ENCODE measurements at places on chromosomes 1 and 21.

DNA sequence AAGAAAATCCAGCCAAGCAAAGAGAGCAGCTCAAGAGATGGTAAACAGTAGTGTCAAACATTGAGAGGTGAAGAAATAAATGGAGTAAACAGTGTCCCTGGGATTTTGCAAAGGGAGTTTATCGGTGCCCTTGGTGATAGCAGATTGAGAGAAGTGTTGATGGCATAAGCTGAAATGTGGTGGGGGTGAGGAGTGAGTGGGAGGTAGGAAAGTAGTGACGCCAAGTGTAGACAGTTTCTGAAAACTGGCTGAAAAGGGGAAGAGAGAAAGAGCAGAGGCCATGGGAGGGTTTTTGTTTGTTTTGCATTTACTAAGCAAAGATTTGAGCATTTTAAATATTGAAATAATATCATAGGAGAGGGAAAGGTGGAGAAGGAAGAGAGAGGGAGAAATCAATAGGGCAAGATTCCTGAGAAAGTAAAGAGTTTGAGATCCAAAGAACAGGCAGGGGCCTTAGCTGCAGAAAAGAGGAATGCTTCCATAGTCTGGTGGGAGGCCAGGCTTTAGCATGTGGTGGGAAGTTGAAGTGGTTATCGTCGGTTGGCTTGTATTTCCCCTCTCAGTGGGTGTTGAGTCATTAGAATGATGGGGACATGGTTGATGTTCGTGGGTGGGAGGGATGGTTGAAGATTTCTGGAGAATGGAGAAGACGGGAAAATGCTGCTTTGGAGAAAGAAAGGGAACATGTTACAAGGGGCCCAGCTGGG lies 26.8 kb upstream of the RASAL2 start:
- ATAC-seq, result no peak

GRCh38 chr1:119298687-119299303 lies 69.8 kb upstream of the HAO2 start:
- no peak for ATAC-seq

DNA sequence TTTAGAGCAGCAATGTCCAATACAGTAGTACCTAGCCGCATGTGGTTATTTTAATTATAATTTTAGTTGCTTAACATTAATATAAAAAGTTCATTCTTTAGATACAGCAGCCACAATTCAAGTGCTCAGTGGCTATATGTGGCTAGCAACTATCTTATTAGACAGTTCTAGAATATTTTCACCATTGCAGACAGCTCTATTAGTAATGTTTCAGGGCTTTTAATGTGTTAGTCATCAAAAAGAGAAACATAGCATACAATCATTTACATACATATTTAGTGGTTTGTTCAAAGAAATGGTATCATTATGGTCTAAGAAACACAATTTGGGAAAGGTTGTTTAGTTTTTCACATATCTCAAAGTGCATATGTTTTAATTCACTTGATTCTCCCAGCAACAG lies 66.6 kb upstream of the DYNLT5 start:
- ATAC-seq, result no peak

GRCh38 chr1:6348511-6349191 lies 44.9 kb downstream of the ACOT7 start:
- ATAC-seq, result peak; percentile 10

DNA sequence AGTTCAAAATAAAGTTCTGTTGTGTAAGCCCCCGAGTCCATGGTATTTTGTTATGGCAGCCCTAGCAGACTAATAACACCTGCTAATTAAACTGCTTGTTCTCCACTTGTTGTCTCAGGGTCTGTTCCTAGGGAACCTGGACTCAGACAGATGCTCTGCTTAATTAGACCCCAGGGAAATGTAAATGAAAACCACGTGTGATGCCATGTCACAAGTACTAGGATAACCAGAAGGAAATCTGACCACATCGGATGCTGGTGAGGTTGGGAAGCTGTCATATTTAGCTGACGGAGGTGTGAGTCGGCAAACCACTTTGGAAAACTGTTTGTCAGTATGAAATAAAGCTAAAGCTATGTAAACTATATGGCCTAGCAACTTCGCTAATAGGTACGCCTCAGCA lies 19.6 kb downstream of the EDN2 start:
- no peak for ATAC-seq

GRCh38 chr1:203144661-203145060 lies 17.1 kb downstream of the ADORA1 start:
- ATAC-seq, result no peak

- peak; percentile 42 for ATAC-seq
Measured at GRCh38 chr1:23097316-23097715, 71.3 kb downstream of the LUZP1 start.

- ATAC-seq, result no peak
Measured at GRCh38 chr1:87926131-87926830, 597.6 kb downstream of the LMO4 start.

- ATAC-seq, result peak; percentile 44
Measured at GRCh38 chr1:11273595-11274234, 717 bp downstream of the UBIAD1 start.

DNA sequence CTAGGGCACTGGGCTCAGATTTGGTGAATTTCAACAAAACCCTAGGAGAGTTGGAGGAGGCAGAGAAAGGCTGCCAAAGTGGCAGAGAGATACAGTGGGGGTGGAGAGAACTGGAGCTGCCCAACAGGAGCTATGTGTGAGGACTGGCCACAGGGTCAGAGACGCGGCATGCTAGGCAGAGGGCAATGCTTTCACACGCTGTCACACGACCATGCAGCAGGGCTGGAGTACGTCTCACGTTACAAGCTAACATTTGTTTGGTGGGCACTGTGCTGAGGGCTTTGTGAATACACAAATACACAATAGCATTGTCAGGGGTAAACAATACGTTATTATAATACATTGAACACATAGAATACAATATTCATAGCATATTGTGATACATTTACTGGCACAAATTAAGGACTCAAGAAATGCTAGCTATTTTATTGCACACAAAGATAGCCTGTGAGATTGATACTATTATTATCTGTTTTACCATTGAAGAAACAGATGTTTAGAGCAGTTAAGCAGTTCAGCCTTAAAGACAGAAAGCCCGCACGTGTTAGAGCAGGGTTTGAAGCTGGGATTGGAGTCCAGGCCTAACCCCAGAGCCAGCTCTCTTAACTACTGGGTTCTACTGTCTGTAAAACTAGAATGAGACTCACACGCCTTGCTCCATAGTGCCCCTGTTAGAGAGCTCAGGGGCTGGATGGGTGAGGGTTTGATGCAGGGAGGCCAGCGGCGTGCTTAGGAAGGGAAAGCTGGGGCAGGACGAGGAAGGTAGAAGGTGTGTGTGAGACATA lies 4.5 kb downstream of the RAB7B start:
- no peak for ATAC-seq

GRCh38 chr1:39094685-39095084 lies 68.5 kb downstream of the NDUFS5 start:
- ATAC-seq, result no peak

DNA sequence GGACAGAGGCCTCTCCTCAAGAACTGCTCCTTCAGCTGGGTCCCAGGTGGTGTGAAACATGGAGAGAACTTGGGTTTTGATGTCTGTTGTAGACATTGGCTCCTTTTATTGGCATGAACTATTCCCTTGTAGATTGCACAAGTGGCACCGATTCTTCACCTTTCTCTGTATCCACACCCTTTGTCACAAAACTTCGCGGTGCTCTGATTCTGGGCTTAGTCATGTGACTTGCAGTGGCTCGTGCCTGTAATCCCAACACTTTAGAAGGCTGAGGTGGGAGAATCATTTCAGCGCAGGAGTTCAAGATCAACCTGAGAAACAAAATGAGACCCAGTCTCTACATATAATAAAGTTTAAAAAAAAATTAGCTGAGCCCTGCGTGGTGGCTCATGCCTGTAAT lies 42.5 kb upstream of the EYA3 start:
- no peak for ATAC-seq

DNA sequence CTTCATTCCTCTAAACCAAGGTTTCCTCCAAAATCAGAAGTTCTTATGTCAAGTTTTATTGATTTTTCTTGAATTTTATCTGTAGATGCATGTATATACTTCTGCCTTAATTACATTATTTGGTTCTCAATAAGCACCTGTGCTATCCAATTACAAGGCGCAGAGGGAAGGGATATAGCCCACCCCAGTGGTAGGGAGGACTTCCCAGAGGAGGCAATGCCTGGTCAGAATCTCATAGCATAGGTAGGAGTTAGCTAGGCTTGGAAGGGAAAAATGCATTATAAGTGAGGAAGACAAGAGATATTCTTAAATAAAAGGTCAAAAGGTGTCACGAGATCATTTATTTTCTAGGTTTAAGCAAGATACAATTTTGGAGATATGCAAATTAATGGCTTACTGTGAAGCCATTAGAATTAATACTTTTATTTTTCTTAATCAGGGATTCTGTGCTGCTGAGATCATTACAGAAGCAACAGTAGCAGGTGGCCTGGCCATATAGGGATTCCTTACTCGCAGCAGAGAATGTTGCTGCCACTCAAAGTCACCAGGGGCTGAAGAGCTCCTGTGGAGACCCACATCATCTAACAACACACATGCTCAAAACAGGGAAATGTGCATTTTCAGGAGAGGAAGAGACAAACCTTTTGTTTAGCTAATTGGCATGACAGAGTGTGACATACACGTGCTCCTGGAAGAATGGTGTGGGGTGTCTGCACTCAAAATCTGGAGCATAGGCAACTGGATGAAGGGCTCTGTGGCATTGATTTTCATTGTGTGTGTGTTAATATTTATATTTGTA lies 178.3 kb downstream of the ATG4C start:
- no peak for ATAC-seq

GRCh38 chr1:65538664-65539063 lies 118.2 kb downstream of the LEPR start:
- no peak for ATAC-seq

DNA sequence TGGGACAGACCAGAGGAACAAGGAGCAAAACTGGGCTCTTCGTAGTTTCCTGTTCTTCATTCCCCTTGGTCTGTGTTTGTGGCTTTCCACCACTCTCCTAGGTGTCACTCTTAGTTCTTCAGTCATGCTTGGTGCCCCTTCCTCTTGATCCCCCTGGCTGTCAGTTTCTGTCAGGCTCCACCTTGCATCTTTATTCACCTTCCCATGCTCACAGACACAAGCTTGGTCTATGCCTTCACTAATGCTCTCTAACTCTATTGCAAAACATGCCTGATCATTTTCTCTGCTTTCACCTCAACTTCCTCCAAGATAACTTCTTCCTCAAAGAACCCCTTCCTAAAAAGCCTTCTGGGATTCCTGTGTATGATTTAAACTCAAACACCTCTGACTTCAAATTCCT lies 122.9 kb downstream of the GLUL start:
- no peak for ATAC-seq

GRCh38 chr1:149903836-149904491 lies 4.6 kb downstream of the BOLA1 start:
- ATAC-seq, result no peak

DNA sequence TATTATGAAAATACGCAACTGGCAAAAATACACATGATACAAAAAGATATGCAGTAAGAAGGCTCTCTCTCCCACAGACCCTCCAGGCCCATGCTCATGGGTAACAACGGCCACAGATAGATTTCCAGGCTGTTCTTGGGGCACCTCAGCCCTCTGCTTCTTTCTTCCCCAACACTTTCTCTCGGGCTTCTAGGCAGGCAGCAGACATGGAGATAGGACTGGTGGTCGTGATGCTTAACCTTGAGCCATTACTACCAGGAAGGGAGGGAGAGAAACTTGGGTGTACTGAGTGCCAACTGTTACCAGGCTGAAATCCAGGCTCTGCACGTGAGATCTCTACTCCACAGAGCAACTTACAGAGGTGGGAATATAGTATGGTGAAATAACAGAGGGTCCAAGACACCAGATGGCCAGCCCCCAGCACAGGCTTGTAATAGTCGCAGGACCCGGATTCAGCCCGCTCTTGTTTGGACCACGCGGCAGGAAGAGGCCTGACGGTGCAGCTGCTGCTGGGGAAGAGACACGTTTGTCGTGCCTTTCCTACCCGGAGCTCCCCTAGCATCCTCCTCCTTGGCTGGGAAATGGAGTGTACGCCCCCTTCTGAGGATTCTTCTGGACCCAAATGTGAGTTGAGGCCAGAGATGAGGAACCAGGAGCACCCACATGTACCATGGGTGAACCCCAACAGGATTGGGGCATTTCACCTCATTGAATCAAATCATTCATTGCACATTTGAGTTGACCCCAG lies 441.1 kb upstream of the VAMP3 start:
- no peak for ATAC-seq

DNA sequence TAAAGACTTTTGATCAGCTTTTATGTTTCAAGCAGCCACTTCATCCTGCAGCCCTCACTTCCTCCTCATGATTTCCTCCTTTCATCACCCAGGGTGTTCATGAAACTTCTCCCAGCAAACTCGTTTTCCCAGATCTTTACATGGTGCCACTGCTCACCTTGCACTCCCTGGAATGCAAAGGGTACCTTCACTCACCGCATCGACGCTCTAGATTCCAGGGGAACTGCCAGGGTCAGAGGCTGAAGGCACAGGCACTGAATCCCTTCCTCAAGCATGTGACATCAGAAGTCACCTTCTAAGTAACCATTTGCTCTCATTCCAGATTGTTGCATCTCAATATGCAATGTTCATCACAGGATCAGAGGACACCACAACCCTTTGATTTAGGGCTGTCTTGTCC lies 82.8 kb downstream of the PRKAB2 start:
- no peak for ATAC-seq

GRCh38 chr1:97412737-97413136 lies 508.1 kb downstream of the DPYD start:
- no peak for ATAC-seq

- no peak for ATAC-seq
Measured at GRCh38 chr1:113126207-113126606, 53.2 kb downstream of the LRIG2 start.

DNA sequence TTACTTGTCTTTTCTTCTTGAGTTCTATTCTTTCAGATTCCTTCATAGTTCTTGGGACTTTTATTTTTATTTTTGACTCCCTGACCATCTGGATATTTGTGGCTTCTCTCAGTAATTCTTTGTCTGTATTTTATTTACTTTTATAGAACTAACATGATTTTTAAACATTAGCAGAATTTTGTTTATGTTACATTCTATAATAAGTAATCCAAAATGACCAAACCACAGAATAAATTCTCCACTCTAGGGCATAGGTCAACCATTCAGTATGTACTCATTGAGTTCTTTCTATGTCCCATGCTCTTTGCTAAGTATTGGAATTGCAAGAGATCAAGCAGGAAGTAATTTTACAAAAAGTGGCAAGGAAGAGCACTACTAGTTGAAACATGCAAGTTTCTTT lies 969.0 kb downstream of the TTLL7 start:
- ATAC-seq, result no peak

- peak; percentile 31 for ATAC-seq
Measured at GRCh38 chr1:153617663-153618062, 1.5 kb upstream of the S100A14 start.

- ATAC-seq, result no peak
Measured at GRCh38 chr1:47809301-47810084, 187.7 kb downstream of the TRABD2B start.

Data from esophagus mucosa (tissue), 1 donor.